ENCODE measurements at places on chromosomes 13 and 19. TPM values are rescaled to one million over a fixed set of nuclear protein-coding genes. Genes with fewer than 3 reads are reported as not detected.

- DNase-seq, result no peak
Measured at GRCh38 chr19:39070888-39071287, 13.3 kb upstream of the ACP7 start.

DNA sequence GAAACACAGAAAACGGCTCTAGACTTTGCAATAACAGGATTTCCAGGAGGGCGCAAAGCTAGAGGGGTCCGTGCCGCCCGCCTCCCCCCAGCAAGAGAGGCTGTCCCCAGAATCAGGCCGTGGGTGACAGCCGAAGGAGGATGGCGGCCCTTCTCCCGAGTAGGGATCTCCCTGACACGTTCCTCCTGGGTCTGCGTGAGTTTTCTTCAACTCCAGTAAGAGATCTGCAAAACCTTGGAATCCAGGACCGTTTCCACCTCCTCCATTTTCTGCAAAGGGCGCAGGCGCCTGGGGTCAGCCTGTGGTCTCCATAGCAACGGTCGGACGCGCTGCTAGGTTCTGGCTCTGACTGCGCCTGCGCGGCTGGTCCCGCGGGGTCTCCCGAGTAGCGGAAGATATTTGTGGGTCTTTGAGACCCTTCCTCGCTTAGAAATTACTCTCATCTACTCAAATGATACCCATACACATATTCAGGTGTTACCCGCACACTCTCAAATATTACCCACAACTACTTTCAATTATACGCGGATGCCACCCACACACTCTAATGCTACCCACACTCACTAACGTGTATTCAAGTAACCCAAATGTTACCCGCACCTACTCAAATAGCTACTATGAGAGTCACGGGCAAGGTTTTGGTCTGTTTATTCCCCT is 2.1 kb downstream of the PNMA8C start:
- peak; percentile 38 for DNase-seq

DNA sequence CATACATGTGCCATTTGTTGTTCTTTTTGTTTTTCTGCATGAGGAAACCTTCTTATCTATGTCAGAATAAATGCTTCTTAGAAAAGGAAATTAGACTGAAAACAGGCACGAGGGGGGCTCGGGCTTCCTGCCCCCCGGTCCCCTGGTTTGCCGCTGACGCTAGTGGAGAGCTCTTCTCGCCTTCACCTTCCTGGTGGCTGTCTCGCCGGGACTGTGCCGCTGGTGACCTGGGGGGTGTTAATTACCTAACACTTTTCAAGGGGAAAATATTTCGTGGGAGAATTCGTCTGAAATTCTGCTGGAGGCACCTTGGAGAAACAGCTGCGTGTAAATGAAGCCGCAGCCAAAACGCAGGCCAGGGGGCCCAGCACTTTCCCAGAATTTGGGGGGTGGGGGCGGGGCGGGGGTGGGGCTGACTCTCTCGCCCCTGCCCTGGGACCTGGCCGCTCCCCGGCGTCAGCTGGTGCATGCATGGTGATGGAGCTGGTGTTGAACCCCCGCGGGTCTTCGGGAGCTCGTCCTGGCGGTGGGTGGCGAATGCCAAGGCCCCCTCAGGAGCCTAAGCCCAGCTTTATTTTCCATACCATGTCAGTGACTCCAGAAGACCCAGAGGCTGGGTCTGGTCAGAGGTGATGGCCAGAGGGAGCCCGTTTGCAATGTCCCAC is 58.3 kb upstream of the MCF2L start:
- no peak for DNase-seq

CGB5 gene
- total RNA-seq, result not detected

DNA sequence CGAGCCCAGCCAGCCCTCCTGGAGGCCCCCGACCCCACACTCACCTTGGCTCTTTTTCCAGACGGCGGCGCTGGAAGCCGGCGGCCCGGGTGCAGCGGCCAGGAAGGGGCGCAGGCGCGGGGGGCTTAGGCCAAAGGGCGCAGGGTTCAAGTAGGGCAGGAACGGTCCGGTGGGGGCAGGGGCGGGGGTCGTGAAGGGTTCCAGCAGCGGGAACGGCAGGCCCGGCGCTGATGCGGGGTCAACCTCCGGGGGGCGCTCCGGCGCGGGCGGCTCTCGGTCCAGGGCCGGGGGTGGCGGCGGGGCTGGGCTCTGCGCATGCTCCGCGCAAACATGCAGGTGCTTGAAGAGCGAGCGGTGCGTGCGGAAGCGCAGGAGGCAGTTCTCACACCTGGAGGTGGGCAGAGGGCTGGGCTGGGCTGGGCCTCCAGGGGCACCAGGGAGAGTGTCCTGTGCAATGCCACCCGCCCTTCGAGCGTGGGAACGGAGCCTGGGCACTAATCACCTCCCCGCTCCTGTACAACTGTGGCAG is 2.3 kb downstream of the ZNF414 start:
- DNase-seq, result no peak

DNA sequence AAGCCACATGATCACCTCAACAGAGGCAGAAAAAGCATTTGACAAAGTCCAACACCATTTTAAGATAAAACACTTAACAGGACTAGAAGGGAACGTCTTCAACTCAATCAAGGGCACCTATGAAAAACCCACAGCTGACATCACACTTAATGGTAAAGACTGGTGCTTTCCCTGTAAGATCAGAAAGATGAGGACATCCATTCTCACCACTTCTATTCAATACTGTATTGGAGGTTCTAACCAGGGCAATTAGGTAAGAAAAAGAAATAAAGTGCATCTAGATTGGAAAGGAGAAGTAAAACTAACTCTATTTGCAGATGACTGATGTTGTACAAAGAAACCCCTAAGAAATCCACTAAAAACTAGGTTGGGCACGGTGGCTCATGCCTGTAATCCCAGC is 11.2 kb upstream of the AKAP8 start:
- DNase-seq, result no peak

DNA sequence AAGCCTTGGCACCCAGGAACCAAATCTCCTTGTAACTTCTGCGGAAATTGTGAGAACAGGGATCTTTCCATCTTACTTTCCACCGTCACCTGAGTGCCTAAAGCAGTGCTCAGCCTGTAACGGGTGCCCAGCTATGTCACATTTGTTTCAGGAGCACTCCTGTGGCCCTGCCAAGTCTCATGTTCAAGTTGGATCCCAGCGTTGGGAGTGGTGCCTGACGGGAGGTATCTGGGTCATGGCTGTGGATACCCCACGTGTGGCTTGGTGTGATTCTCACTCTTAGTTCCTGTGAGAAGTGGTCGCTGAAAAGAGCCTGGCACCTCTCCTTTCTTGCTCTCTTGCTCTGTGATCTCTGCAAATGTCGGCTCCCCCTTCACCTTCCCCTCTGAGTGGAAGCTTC is 114.9 kb downstream of the UQCRFS1 start:
- DNase-seq, result no peak

COMP gene
- 10.9 TPM for total RNA-seq

DNA sequence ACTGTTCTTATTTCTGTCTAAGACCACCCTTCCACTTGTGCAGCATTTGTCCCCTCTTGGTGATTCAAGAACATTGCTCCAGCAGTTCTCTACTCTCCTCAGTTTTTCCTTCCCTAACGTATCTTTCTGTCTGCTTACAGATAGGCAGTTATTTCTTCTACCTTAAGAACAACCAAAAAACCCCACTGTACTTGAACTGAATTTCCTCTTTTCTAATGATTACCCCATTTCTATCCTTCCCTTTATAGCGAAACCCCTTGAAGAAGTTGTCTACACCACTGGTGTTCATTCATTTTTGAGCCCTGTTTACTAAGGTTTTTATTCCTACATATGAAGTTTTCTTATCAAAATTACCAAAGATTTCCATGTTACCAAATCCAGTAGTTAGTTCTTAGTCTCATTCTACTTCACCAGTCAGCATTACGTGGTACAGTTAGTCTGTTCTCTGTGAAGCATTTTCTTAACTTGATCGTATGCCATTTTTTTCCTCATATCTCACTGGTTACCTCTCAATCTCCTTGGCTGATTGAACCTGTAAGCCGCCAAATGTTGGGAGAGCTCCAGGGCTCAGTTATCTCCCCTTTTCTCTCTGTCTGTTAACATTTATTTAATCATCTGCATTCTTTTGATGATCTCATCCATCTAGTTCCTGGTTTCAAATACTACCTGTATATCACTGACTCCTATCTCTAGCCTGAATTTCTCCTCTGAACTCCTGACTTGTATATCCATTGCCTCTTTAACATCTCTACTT is 9.0 kb downstream of the LSM14A start:
- no peak for DNase-seq

PRR12 gene
- 6.9 TPM for total RNA-seq

GRCh38 chr19:15118248-15118647 is 11.0 kb downstream of the SYDE1 start:
- no peak for DNase-seq

CYSLTR2 gene
- 2.4 TPM for total RNA-seq

DNA sequence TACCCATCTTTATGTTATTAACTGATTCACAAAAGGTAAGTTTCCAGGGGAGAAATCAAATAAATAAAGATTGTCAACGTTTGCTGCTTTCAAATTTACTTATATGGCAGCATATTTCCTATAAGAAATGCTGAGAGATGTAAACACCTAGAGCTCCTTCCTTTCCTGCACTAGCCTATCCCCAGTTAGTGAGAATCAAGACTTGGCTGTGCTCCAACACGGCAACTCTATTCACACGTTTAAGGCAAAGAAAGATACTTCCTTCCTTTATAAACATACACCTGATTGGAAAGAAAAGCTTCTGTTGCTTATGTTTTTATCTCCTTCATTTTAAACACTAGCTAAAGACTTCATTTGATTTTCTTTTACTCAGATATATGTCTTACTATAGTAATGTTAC is 107.0 kb downstream of the PCDH9 start:
- no peak for DNase-seq

- no peak for DNase-seq
Measured at GRCh38 chr13:86684402-86684801, 885.2 kb upstream of the SLITRK6 start.

DNA sequence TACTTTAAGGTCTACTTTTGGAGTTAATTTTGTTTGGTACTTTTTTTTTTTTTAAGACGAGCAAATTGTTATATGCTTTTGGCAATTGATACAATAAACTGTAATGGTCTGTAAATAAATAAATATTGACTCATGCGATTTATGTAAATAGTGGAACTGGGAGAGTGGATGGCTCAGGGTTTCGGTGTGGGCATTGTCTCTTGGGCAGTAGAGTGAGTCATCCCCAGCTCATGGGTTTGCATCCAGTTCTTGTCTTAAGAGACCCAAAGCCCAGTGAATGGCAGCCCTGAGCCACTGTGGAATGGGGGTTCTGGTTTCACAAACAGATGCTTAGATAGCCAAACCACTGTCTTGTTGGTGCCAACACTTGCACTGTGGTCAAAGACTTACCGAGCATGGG is 33.0 kb downstream of the FGF9 start:
- no peak for DNase-seq

- peak; percentile 3 for DNase-seq
Measured at GRCh38 chr13:95660981-95661581, 15.9 kb upstream of the DNAJC3 start.

GRCh38 chr19:28118235-28118634 is 1094.7 kb downstream of the UQCRFS1 start:
- no peak for DNase-seq

SMIM24 gene
- total RNA-seq, result not detected

- no peak for DNase-seq
Measured at GRCh38 chr19:46660551-46661019, 397 bp downstream of the DACT3 start.

- no peak for DNase-seq
Measured at GRCh38 chr13:79870766-79871165, 389.8 kb downstream of the NDFIP2 start.

ZNF345 gene
- 9.6 TPM for total RNA-seq

- DNase-seq, result no peak
Measured at GRCh38 chr13:110368408-110368807, 61.3 kb downstream of the COL4A2 start.

- DNase-seq, result no peak
Measured at GRCh38 chr13:38743466-38743865, 56.6 kb downstream of the FREM2 start.

HAUS8 gene
- total RNA-seq, result 4.5 TPM

SIRT2 gene
- total RNA-seq, result 46.1 TPM

DNA sequence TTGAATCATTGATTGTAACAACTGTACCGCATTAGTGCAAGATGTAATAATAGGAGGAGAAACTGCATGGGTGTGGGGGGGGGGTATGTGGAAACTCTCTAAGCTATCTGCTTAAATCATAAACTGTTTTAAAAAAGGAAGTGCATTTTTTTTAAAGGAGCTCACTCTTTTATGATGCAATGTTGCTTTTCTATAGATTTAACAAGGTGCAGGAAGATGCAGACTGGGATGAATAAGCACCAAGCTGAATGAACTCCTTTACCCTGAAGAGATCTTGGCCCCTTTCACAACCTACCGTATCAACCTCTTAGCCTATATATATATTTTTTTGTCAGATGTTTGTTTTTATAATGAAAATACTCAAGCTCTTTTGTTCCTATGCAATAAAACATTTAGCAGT is 95.9 kb downstream of the AKAP11 start:
- DNase-seq, result no peak

DNA sequence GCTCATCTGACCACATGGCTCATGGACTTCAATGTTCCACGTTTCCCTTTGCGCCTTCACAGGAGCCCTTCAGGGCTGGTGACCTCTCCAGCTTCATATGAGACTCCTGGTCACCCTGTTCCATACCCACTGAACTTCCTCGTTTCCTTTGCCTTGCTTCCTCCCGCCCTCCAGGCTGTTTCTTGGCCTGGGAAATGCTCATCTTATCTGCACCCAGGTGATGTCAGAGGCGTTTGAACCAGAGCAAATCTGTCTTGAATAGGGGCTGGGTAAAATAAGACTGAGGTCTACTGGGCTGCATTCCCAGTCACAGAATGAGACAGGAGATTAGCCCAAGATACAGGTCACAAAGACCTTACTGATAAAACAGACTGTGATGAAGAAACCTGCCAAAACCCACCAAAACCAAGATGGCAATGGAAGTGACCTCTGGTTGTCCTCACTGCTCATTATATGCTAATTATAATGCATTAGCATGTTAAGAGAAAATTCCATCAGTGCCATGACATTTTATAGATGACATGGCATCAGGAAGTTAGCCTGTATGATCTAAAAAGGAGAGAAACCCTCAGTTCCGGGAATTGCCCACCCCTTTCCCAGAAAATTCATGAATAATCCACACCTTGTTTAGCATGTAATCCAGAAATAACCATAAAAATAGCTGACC is 102.7 kb downstream of the DCLK1 start:
- no peak for DNase-seq

DNA sequence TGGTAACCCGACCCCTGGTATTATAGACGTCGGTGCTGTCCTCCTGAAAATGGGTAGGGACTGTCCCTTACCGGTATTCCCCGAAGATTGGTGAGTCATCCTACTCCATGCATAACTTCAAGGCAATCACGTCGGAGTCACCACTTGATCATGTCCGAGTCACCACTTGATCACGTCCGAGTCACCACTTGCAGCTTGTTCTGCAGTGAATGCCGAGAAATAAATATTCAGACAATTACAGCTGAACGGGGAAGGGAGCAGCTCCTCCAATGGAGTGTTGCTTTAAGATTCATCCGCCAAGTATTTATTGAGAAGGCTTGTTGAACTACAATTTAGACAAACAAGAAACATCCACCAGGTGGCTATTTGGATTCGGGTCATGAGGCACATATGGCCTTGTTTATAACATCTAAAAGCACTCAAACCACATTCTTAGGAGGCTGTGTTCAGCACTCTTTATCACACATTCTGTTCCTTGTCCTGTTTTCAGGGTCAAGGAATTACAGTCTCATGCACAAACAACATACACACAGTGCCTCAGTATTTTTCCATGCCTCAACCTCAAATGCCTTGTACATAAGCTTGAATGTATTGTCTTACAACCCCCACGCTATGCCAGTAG is 43.1 kb downstream of the ZNF726 start:
- DNase-seq, result no peak

GRCh38 chr19:45151821-45152503 is 8.8 kb downstream of the NKPD1 start:
- no peak for DNase-seq

Data from skin of body (tissue), 3 donors.